ENCODE measurements at places on chromosomes 6 and 20. TPM values are rescaled to one million over a fixed set of nuclear protein-coding genes. Genes with fewer than 3 reads are reported as not detected.

DNA sequence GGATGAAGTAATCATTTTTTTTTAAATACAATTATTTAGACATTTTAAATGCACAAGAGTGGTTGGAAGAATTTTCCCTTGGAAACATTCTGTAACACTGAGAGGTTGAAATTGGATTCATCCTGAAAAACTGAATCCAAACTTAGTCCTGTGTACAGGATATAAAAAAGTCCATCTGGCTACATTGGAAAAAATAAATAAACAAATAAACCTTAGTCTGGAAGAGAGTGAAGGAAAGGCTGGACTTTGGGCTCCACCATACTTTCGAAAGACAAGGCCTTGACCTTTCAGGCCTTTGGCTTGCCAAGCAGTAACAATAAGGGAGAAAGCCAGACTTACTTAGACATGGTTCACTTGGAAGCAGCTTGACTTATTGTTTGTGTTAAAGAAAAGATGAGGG is 664.3 kb downstream of the TENT5A start:
- no peak for DNase-seq

GRCh38 chr6:156344491-156344890 is 432.7 kb upstream of the ARID1B start:
- no peak for DNase-seq

- DNase-seq: no peak
Measured at GRCh38 chr6:88246654-88247053, 80.5 kb upstream of the CNR1 start.

- DNase-seq: no peak
Measured at GRCh38 chr6:56046576-56046975, 171.2 kb upstream of the BMP5 start.

Gene ADTRP
- total RNA-seq: 8.0 TPM

Gene MBOAT1
- 24.6 TPM for total RNA-seq

Gene BFSP1
- 0.94 TPM for total RNA-seq

Gene NEURL2
- 5.6 TPM for total RNA-seq

All from CD4-positive, alpha-beta memory T cell (primary cell).